NCI-H1105 (cell line): ENCODE measurements at places on chromosomes 6 and 20.

DNA sequence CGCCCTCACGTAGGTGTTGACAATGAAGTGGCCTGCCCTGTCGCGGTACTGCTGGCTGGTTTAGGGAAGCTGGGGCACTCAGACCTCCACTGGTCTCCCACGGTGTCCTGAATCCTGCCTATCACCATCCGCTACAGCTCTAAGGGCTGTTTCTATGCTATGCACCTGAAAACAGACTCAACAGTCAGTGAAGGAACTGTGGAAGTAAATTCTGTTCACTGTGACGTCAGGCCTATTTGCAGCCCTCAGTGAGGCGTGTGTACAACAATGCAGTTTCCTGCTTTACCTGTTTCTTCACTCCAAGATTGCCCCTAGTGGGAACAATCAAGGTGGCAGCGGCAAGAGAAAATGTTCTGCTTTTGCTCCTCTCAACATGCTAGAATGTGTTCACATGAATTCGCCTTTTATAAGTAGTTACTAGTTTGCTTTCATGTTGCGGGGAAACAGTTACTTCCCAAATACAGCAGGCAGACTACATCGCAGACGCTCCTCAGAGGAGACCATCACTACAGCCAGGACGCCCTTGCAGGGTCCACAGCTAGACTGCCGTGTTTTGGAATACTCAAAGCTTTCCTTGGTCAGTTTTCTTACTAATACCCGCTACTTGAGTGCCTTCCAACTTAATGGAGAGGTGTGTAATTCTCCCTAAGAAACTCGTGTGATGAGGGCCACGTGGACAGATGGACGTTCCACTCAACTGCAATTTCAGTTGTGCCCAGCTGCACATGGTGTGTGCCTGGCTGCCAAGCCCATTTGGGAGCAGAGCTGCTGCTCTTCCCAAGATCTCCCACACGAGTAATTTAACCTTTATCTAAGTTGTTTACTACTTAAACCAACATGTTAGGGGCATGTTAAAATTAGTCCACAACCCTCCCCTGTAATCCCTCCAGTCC, 25.4 kb downstream of the DIDO1 start:
- peak; percentile 50 for DNase-seq

GRCh38 chr20:18314786-18315406, 26.6 kb downstream of the ZNF133 start:
- DNase-seq: no peak

GRCh38 chr6:34259529-34260069, 10.8 kb upstream of the SMIM29 start:
- DNase-seq: no peak

GRCh38 chr6:110195639-110196038, 15.4 kb downstream of the CDC40 start:
- no peak for DNase-seq

- DNase-seq: no peak
Measured at GRCh38 chr20:59268870-59269269, 31.5 kb upstream of the EDN3 start.

DNA sequence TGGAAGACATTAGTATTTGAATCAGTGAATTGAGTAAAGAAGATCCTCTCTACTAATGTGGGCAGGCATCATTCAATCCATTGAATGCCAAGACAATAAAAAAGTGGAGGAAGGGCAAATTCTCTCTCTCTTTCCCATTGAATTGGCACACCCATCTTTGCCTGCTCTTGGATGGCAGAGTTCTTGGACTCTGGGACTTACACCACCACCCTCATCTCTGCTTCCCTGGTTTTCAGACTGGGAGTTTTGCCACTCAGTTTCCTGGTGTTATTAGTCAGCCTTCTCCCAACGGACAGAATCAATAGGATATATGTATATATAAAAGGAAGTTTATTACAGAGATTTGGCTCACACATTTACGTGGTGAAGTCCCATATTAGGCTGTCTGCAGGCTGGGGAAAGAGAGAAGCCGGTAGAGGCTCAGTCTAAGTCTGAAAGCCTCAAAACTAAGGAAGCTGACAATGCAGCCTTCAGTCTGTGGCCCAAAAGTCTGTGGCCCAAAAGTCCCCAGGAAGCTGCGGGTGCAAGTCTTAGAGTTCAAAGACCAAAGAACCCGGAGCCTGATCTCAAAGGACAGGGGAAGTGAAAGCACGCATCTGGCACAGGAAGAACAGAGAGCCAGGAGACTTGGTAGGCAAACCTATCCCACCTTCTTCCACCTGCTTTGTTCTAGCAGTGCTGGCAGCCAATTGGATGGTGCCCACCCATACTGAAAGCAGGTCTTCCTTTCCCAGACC, 64.4 kb downstream of the SMPDL3A start:
- DNase-seq: no peak

GRCh38 chr6:121856296-121856695, 420.9 kb downstream of the GJA1 start:
- no peak for DNase-seq

GRCh38 chr6:136591617-136592016, 41.4 kb upstream of the MAP7 start:
- DNase-seq: no peak
